ENCODE measurements at places on chromosomes 7 and 10.

DNA sequence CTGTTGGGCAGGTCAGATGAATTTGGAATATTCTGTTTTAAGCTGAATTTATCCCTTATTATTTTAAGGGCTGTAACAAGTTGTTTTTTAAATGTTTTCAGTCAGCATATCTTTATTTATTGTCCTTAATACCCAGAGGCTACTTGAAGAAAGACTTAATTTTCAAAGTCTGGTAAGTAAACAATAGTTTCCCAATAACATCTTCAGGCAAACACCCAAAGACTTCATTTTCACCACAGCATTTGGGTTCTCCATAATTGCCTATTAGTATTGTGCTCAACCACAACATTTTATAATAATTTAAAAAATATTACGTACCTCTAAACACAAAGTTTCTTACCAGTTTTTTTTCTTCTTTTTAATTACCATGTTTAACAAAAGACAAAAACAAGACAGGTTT is 60.0 kb upstream of the MKLN1 start:
- no peak for DNase-seq

DNA sequence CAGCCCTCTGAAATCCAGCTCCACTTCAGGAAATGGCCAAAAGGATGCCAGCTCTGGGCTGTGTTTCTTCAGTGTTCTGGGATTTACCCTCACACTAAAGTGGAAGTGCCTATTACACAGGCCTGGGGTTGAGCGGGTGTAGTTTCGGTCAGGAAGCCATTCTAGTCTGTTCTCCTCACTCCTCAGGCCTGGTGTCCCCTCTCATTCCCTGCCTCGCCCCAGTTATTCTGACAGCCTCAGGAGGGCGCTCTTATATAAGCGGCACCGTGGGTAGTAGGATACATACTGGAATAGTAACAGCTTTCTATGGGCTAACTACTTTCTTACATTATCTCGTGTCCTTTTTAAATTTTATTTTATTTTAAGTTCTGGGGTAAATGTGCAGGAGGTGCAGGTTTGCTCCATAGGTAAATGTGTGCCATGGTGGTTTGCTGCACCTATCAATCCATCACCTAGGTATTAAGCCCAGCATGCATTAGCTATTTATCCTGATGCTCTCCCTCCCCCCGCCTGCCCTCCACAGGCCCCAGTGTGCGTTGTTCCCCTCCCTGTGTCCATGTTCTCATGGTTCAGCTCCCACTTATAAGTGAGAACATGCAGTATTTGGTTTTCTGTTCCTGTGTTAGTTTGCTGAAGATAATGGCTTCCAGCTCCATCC is 12.2 kb upstream of the LGI1 start:
- DNase-seq, result no peak

DNA sequence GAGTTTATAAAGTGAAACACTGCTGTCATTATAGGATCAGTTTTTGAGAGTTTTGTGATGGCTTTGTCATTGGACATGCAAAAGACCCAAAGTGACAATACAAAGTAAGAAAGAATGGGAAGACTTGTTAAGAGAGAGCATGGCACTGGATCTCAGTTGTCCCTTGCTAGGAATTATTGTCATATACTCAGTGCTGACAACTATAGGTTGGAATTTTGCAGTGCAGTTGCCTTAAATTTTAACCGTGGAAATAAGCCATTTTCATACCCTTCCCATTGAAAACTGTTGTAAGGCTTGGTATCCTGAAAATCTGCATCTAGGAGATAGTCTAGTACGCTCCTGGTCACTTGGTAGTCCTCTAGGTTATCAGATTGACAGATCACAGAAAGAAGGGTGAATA is 1156.7 kb downstream of the GATA3 start:
- no peak for DNase-seq

GRCh38 chr10:81843042-81843441 is 32.0 kb upstream of the NRG3 start:
- DNase-seq, result no peak

DNA sequence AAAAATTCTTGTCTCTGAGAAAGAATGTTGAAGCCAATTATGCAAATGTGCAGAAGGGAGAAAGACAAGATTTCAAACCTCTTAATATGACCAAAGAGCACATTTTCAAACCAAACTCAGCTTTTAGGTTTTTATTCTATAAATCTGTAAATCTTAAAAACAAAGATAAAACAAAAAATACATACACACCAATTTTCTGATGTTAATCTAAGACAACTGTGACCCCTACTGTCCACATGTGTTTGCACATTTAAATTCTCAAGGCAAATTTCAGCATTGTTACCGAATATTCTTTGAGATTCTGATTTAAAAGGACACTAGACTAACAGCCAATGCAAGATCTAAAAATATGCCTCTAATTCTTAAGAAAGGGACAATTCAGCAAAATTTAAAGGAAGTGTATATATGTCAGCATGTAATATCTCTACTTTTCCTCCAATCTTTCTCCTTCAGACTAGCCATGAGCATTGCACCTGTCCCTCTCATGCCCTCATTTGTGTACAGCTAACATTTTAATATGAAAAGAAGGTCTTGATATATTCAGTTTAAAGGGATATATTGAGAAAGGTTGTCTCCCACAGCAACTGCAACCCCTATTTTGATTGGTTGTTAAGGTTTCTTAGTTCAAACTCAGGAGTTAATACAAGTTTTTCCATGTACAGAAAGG is 417.9 kb downstream of the IPMK start:
- no peak for DNase-seq

DNA sequence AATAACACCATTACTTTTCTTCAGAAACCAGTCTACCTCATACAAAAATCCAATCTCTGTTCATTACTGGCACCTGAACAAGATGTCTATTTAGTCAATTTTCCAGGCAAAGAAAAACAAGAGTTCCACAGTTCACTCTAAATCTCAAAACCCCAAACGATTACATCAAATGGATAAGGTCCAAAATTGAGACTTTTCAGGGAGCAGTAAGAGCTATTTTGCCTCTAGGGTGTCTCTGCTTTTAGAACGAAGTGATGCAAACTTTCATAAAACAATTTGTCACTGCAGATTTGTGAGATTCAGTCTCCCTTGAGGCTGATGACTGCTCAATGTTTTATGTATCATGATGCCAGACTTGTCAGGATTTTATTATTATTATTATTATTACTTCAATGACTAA is 937.0 kb upstream of the PHF14 start:
- no peak for DNase-seq

DNA sequence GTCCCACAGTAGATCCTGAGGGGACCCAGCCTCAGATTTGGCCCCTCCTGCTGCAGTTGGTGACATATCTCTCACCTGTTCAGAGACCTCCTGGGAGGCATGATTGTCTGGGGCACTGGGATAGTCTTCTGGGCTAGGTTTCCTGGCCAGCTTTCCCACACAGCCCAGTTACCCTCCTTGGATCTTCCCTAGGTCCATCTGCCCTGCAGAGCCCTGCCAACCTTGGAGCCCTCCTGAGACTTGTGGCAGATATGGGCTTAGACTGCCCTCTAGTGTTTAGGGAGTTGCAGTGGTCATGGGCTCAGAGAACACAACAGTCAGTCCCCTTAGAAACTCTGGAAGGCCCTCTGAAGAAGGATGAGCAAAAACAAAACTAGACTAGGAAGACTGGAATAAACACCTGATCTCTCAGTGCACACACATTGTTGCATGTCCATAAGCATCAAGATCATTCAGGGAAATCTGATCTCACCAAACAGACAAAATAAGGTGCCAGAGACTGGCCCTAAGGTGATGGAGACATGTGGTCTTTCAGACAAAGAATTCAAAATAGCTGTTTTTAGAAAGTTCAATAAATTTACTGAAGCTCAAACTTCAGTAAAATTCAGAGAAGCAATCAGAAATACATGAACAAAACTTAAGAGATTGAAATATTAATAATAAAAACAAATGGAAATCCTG is 324.6 kb downstream of the ATRNL1 start:
- no peak for DNase-seq

DNA sequence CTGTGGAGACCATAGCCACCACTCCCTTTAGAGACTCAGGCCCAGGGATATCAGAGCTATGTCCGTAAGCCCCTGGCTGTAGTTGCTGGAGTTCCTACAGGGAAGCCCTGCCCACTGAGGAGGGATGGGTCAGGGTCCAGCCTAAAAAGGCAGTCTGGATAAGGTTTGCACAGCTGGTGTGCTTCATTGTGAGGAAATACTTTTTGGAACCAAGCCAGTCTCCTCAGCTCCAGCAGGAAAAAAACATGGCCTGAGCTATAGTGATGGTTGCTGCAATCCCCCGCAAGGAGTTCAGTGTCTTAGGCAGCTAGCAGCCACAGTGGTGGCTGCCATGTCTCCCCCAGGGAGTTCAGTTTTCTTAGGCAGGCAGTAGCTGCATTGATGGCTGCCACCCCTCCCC is 52.6 kb upstream of the CYP2C8 start:
- DNase-seq, result no peak

DNA sequence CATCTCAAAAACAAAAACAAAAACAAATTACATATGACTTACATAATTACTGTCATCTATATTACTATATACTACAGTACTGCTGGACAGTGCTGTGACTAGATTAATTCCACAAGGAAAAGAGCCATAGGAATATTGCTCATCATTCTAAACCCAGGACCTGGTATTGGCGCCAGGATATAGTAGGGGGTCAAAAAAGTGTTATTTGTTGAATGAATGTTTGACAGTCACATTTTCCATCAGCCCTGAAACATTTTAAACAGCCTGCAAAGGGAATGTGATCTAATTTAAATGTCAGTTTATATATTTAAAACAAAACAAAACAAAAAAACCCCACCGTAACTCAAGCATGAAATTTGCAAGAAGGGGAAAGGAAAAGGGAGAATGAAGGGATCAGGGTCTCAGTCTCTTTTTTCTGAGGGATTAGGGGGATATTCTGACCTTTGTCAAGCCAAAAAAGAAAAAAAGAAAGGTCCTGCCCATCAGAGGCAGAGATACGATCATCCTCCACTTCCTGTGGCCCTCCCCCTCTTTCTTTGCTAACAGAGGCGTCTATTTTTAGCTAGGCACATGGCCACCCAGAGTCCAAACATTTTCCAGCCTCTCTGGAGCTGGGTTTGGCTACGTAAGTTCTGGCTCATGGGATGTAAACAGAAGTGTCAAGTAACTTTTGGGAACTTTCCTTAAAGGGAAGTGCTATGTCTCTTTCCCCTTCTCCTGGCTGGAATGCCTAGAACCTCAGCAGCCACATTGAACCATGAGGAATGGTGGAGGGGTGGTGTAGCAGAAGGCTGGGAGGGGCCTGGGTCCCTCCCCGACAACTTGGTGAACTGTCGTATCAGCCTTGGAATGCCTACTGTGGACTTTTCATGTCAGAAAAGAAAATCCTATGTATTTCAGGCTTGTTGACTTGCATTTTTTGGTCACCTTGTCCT is 44.6 kb upstream of the DLG5 start:
- DNase-seq, result peak; percentile 70
